ENCODE measurements at places on chromosomes 5 and 9.

- DNase-seq: no peak
Measured at GRCh38 chr5:171391996-171392577, 4.4 kb downstream of the NPM1 start.

GRCh38 chr5:11851965-11852716 is 52.1 kb downstream of the CTNND2 start:
- DNase-seq: no peak

DNA sequence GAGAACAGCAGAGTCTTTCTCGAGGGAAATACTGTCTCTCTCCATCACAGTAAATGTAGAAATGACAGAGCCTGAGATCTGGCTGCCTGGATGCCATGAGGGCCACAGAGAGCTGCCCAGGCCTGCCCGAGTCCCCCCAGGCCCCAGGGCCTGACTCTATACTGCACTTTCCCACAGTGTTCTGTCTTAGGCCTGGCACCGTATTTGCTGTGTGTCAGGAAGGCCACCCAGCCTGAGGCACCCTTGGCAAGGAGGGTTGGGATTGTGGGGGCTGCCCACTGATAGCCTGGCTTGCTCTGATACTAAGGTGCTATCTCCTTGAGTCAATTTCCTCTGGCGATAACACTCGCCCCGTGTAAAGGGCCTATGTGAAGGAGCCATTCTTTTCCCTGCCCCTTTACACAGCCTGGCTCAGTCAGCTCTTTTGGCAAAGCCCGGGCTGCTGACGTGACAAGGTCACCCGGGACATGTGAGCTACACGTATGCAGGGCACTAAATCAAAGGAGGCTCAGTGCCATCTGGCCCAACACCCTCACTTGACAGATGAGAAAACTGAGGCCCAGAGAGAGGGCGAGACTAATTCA is 630.1 kb upstream of the KLF4 start:
- no peak for DNase-seq

GRCh38 chr5:141001446-141001843 is 35.2 kb downstream of the PCDHAC2 start:
- DNase-seq: no peak

GRCh38 chr5:96605144-96605837 is 56.9 kb upstream of the CAST start:
- no peak for DNase-seq

DNA sequence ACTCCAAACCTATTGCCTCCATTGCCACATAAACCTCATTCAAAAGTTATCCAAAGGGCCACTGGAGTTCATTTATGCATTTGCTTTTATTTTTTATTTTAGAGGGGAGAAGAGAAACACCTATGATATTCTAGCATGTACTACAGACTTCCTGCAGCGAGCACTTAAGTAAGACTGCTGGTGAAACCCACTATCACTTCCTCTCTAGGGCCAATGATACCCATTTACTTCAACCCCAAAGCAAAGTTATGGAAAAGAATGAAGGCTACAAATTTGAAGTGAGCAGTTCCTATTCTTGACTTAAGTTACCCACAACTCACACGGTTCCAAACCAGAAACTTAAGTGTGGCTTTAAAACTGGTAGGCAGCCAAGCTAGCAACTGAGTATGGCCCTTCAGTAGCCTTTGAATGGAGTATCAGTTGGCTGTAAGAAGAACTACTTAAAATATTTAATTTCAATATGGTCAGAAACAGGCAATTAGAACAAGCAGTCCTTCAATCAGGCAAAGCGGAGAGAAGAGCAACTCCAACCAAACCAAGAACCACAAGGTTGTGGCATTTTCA is 94.1 kb downstream of the GPR21 start:
- DNase-seq: no peak

- DNase-seq: no peak
Measured at GRCh38 chr5:57335092-57335660, 147.4 kb downstream of the ACTBL2 start.

- DNase-seq: no peak
Measured at GRCh38 chr9:2093920-2094597, 78.9 kb downstream of the SMARCA2 start.

GRCh38 chr5:14376789-14377188 is 204.8 kb upstream of the OTULINL start:
- DNase-seq: no peak

GRCh38 chr5:567664-568060 is 43.4 kb upstream of the SLC9A3 start:
- DNase-seq: no peak
